ENCODE measurements at places on chromosomes 6 and 20.

DNA sequence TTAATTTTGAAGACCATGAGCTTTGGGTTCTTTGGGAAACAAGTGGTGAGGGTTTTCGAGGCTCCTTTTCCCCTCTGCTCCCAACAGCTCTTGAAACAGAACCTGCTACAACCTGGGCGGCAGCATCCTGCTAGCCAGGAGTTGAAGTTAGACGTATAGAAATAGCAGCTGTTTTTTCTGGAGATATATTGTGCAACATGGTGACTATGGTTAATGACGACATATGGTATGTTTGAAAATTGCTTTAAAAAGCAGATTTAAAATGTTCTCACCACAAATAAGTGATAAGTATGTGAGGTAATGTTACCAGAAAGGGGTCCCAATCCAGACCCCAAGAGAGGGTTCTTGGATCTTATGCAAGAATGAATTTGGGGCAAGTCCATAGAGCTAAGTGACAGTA is 138.9 kb downstream of the PDE7B start:
- no peak for DNase-seq

- DNase-seq: no peak
These were observed 246.3 kb downstream of the FNDC1 start for GRCh38 chr6:159415540-159415939.

GRCh38 chr6:16238057-16238962 is at the start of gene GMPR:
Gene GMPR, plus strand, starts transcription at chr6:16238587. Its CDS starts 107 bp downstream, at chr6:16238694.
- no peak for DNase-seq

DNA sequence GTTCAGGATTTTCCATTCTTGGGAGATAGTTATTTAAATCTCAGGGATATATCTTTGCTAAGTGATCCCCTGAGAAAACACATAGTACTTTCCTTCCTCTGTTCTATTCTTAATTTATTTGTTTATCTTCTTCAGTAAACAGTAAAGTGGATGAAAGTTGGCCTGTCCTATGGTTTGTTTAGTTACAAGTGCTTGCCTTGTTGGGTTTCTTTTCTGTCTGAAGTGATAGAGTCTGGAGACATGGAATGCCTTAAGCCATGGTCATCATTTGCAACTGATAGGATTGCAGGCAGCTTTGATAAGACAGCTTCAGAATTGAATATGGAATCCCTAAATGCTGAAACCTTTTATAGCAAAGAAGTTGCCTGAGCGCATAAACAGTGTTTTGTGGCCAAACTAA is 4.9 kb downstream of the ADGRG6 start:
- DNase-seq: no peak

DNA sequence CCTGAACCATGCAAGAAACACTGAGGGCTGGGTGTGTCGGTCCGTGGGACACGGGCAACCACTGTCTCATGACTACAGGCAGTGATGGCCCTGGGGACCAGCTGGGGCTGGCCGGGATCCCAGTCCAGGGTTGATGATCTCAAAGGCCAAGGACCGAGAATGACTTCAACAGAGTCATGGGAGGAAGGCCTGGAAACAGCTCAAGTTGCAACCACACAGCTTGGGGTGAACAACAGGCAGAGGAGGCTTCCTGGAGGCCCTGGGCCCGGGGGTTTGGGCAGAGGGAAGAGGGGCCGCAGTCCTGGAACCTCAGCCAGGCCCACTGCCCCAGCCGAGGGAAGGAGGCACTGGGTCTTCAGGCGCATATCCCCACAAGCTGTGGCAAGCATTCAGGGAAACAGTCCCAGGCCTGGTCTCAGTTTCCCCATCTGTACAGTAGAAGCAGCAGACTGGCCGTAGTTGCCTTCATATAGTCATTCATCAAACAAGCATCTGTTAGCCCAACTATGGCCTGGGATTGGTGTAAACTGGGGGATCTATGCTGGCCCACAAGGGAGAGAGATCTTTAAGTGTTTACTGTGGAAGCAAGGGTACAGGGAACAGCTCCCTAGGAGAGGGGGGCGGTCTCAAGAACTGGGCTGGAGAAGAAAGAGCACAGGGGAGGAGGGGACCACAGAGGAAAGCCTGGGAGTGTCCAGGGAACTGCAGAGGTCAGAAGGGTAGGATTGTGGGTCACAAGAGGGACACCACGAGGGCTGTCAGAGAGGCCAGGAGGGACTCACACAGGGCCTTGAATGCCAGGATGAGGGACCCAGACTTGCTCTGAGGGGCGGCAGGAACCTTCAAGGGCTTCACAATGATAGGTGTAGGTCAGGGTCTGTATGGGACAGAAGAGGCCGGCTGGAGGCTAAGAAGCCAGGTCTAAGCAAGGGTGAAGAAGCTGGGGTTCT is 2.1 kb downstream of the MYL9 start:
- DNase-seq: peak; percentile 39

GRCh38 chr6:168756009-168756634 is 315.1 kb downstream of the SMOC2 start:
- peak; percentile 62 for DNase-seq

DNA sequence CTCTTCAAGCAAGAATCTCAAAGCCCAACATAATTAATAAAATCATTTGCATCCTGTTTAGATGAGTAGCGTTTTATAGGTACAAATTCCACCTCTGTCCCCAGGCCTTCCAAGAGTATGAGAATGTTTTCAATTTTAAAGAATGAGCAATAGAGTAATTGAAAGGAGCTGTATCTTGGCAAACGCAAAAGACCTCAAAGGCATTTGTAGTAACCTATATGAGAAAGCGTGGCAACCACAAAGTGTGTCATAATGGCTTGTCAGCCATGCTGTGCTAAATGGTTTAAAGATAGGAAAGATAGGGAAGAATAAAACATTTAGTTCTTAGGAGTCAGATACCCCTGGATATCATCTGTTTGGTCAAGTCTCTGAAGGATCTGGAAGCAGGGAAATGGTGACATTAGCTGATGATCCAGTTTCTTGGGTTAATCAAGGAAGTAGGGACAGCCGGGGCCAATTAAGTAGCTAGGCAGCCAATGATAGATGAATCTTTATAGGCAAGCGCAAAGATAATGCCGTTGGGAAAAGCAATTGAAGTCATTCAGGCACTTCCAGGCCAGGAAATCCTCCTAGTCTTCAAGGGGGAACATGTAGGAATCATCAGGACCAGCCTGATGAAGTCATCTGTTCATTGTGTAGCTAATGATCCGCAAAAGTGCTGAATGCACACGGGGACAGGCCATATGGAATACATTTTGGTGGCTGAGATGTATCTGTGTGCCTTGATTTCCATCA is 71.5 kb upstream of the ISM1 start:
- no peak for DNase-seq

GRCh38 chr6:170439366-170440361 is 113.4 kb downstream of the PSMB1 start:
- DNase-seq: no peak

- DNase-seq: peak; percentile 39
These were observed 59.0 kb downstream of the ANKRD60 start for GRCh38 chr20:58169450-58169849.

- DNase-seq: no peak
These were observed 86.4 kb downstream of the OLIG3 start for GRCh38 chr6:137407816-137408215.

DNA sequence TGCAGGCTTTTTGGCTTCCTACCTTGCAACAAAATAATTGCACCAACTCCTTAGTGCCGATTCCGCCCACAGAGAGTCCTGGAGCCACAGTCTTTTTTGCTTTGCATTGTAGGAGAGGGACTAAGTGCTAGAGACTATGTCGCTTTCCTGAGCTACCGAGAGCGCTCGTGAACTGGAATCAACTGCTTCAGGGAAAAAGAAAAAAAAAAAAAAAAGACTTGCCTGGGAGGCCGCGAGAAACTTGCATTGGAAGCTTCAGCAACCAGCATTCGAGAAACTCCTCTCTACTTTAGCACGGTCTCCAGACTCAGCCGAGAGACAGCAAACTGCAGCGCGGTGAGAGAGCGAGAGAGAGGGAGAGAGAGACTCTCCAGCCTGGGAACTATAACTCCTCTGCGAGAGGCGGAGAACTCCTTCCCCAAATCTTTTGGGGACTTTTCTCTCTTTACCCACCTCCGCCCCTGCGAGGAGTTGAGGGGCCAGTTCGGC is 420 bp downstream of the SOX4 start:
- no peak for DNase-seq

DNA sequence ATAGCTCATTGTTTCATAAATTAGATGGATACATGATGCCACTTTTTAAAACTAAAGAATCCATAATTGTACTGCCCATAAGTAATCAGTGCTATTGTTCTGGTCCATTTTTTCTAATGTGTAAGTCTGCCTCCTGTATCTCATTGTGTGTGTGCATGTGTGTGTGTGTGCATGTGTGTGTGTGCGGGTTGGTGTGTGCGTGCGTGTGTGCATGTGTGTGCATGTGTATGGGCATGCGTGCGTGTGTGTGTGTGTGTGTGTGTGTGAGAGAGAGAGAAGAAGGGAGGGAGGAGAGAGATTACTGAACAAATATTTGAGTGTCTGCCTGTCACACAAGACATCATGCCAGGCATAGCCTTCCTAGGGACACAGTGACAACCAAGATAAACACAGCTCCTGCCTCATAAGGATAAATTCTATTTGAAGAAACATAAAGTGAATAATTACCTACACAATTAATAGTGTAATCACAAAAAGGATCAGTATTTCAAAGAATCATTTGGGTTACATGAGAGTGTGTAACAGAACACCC is 33.2 kb upstream of the RPS6KA2 start:
- no peak for DNase-seq

DNA sequence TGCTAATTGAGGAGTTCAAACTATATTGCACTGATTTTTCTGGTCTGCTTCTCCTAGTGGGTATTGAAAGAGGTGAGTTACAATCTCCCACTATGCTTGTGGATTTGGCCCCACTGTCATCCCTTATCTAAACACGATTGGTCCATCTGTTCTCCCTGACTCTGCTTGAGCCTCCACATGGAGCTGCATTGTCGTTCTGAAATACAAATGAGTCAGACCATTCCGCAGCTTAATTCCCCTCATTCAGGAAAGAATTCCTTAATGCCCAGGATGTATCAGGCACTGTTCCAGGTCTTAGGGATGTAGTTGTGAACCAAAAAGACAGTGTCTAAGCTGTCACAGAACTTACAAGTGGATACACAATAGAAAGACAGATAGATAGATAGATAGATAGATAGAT is 461.9 kb downstream of the QKI start:
- DNase-seq: no peak

DNA sequence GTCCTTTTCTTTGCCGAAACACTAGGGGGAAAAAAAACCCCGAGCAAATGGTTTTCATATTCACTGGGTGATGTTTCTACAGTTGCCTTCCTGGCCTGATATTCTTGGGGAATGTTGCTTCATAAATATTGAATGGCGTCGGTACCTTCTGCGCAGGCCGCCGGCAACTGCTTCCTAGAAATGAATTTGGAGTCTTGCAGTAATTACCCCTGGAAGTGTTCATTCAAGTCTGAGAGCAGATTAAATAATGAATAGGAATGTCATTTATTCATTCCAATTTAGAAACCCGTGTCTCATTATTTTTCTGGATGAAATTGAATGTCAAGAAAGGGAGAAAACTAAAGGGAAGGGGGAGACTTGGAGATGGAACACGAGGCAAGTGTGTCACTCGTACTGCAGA is 179.4 kb upstream of the KCNG1 start:
- no peak for DNase-seq

- DNase-seq: no peak
These were observed 60.1 kb downstream of the PHACTR3 start for GRCh38 chr20:59664421-59664941.

DNA sequence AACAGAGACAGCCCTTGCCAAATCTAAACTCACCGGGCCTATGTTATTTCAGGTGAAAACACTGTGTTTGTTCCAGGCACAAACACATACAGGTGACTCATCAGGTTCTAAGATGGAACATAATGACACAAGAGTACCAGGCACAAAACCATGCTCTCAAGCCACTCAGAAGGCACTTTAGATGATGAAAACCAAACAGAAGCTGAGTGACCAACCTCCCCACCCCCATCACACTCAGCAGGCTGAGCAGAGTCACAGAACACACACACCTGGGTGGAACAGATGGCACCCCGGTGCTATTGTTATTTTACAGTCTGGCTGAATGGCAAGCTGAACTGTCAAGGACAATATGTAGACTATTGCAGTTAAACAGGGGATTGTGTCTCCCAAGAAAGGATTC is 20.6 kb upstream of the NKX2-2 start:
- DNase-seq: no peak

- DNase-seq: no peak
These were observed 8.9 kb upstream of the FBXO9 start for GRCh38 chr6:53056273-53056672.

GRCh38 chr20:58303547-58303946 is 6.0 kb upstream of the RAB22A start:
- DNase-seq: no peak

DNA sequence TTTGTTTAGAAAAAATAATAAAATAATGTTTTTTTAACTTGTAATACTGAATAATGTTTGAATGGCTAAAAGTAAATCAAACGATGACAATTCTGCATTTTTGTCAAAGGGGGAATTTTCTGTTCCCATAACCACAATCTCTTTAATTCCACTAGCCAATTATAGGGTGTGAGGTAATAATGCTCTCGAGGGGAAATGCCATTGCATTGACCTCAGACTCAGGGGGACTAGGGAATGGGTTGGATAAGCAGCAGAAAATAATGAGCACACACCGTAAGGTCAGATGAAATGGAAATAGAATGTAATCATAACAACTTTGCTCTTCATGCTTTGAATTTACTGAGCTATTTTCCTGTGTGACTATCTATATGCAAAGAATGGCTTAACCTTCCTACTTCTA is 584.7 kb downstream of the RFPL4B start:
- no peak for DNase-seq

GRCh38 chr6:100509101-100509500 is 44.4 kb upstream of the SIM1 start:
- DNase-seq: no peak
